ENCODE measurements at places on chromosomes 16 and 17. TPM values are rescaled to one million over a fixed set of nuclear protein-coding genes. Genes with fewer than 3 reads are reported as not detected.

The C17orf100 gene
- total RNA-seq, result under 0.01 TPM

The ADAD2 gene
- not detected for total RNA-seq

The KCNG4 gene
- total RNA-seq, result not detected

The SPATA32 gene
- total RNA-seq, result not detected

The ACAP1 gene
- total RNA-seq, result not detected

The MAFG gene
- total RNA-seq, result 13.3 TPM
